NCI-H2227 treated with DMSO at 0.1 percent for 48 hours (cell line): ENCODE measurements at places on chromosomes 7 and 10.

DNA sequence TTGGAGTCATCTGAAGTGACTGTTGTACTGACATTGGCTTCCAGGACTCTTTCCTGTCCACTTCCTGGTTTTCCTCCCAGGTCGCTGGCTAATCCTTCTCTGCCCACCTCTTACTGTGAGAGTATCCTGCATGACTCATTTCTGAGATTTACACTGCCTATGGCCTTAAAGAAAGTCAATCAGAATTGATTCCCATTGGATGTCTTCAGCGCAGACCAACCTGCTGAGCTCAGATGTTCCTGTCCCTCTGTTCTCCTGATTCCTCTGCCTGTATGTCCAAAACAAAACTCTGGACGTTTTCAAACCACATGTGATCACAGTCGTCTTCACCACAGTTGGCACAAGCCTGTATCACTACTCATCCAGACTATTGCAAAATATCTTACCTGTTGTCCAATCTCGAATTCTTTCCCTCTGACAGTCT lies 262.1 kb downstream of the CREB5 start:
- no peak for DNase-seq

DNA sequence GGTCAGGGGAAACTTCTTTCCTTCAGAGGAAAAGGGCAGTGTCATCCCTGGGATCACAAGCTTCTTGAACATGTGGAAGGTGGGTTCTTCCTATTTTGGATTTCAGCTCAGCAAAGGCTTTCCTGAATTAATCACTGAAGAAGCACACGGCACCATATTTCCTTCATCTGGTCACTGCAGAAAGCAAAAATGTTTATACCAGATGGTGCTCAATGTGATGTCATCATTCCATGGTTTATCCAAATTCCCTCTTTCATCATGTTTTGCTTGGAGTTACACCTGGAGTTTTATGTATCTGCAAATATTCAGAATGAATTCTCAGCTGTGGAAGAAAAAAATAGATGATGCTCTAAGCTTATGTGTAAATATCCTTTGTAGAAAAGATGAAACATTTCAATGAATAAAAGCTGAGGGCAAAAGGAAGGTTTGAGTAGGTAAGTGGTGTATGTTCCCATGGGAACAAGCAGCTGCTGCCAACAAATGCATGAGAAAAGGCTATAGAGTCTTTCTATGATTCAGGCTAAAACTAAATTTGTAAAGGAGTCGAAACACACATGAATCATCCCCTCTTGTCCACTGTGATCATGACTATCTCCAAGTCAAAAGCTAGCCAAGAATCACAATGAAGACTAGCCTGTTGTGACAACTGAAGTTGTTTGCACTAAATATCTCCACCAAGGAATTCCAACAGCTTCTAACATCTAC lies 26.9 kb upstream of the BPGM start:
- DNase-seq, result no peak

GRCh38 chr7:64639267-64640001 lies 26.5 kb upstream of the ZNF107 start:
- DNase-seq, result no peak

DNA sequence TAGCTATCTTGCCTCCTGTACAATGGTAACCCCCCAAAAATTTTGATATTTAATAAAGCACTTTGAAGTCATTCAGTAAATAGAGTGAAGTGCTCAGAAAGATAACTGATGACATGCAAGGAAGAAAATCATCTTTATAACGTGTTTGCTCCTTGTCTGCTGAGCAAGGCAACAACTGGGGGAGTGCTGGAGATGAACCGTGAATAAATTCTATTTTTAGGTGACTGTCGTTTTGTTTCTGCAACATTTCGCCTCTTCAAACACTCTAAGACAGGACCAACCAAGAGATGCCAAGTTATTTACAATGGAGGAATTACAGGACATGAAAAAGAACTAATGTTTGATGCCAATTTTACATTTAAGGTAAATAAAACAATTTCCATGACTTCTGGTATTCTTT lies 9.4 kb downstream of the AS3MT start:
- no peak for DNase-seq

GRCh38 chr7:85711894-85712293 lies 525.0 kb upstream of the SEMA3D start:
- DNase-seq, result no peak

DNA sequence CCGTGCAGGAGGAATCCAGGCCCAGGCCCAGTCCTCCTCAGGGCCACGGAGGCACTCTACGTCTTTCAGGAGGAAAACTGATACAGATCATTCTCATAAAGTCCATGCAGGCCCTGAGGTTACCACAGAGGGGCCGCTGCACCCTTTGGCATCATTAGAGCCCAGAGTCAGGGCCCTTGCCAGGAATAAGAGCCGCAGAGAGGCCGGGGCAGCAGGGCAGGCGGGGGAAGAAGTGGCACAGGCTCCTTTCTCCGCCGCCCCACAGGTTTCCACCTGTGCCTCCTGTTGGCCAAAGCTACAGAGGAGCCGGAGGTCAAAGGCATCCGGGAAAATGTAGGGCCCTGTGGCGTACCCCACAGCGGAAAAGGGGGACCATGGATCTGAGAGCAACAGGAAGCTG lies 366.6 kb upstream of the SHH start:
- DNase-seq, result no peak

DNA sequence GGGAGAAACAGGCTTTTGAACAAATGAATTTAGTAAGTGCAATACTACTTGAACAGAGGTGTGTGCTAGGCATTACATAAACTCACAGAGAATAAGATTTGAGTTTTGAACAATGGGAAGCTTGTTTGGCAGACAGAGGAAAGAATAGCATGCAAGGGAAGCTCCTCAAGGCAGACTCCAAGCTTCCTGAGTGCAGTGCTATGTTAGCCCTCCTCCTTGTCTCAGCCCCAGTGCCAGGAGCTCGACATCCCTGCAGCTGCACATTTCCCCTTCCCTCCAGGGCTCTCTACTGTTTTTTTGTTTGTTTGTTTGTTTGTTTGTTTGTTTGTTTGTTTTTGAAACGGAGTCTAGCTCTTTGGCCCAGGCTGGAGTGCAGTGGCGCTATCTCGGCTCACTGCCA lies 237.5 kb downstream of the IPMK start:
- DNase-seq, result no peak

GRCh38 chr7:49174396-49174795 lies 250.0 kb downstream of the CDC14C start:
- no peak for DNase-seq

DNA sequence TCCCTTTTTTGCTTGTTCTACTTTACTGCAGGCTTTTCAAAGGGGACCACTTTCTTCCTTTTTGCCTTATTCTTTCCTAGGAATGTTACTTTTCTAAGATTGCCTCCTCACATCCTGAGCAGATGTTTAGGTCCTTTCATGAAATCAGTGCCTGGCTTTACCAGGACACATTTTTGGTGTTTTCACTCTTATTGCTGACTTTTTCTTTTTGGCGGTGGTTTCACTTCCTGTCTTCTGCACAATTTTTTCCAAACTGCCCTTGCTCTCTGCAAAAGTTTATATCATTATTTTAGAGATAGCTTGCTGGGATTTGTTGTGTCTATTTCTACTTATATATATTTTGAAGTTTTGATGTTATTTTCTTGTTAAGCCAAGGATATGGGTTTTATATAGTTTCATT lies 332.2 kb upstream of the MTPN start:
- DNase-seq, result no peak

- DNase-seq, result no peak
These were observed 759.1 kb upstream of the IGFBP3 start for GRCh38 chr7:46680147-46680546.

DNA sequence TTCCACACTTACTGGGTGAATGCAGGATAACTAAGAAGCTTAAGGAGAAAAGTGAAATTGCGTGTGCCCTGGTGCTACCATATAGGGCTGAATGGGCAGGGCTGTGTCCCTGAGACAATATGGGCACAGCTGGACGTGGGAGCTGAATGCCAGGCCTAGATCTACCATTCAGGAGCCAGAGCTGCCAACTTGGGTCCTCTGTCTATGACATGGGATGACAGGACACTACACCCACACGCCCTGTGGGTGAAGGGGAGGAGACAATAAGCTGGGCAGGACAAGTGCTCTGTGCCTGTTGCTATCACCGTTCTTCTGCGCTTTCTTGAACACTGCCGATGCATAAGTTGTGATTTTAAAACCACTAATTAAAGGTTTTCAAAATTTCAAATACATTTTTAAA lies 293.9 kb downstream of the TNS3 start:
- DNase-seq, result no peak

DNA sequence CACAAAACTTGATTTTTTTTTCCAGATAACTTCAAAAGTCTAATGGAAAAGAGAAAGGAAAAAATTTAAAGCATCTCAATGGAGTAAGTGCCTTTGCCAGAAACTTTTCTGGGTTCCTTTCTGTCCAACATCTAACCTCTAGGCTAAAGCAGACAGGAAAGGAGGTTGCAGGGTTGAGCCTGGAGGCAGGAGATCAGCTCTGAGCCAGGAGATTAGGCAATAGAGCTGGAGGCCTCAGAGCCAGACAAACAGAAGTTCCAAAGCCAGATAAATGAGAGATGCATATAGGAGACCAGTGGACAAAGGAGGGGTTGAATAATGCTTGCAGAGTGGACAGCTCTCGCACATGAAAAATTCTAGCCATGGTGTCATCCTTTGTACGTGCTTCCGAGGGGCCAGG lies 42.9 kb downstream of the CHN2 start:
- DNase-seq, result no peak

DNA sequence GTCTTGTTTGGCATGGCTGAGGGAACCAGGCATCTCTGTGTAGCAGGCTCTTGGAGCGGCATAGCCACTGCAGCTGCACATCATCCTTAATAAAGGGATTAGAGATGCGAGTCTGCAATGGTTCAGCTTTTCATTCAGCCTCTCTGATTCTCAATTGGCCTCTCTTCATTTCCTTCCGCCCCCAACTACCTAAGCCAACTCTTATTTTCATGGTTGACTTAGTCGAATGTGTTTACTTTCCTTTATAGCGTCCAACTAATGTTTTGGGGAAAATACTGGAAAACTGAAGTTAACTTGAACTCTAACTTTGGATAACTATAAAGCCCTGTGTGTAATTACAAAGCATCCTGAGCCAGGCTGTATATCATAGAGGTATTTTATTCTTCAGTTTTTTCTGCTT lies 202.2 kb upstream of the KIAA1217 start:
- no peak for DNase-seq

GRCh38 chr7:54397836-54398612 lies 144.2 kb upstream of the VSTM2A start:
- DNase-seq, result no peak

DNA sequence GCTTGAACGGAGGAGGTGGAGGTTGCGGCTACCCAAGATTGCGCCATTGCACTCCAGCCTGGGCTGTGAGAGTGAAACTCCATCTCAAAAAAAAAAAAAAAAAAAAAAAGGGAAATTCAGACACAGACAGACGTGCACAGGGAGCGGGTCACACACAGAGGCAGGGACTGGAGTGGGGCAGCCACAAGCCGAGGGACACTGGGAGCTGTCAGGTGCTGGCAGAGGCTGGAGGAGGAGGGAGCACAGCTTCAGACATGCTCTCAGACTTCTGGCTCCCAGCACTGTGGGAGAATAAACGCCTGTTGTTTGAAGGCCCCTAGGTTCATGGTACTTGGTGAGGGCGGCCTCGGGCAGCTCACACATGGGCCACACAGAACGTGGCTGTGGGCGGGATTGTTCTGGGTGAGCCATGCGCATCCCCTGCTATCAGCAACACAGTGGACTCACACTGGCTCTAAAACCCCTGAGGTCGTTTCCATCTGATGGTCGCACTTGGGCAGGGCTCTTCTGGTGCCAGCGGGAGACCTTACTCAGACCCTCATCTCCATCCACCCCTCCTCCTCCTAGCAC lies 375.9 kb downstream of the DNAJB6 start:
- no peak for DNase-seq

- DNase-seq, result no peak
These were observed 9.4 kb downstream of the PDK4 start for GRCh38 chr7:95586951-95587301.

GRCh38 chr10:112969542-112969941 lies 19.5 kb downstream of the TCF7L2 start:
- DNase-seq, result no peak

- DNase-seq, result no peak
These were observed 95.2 kb upstream of the EGR2 start for GRCh38 chr10:62911210-62911963.

DNA sequence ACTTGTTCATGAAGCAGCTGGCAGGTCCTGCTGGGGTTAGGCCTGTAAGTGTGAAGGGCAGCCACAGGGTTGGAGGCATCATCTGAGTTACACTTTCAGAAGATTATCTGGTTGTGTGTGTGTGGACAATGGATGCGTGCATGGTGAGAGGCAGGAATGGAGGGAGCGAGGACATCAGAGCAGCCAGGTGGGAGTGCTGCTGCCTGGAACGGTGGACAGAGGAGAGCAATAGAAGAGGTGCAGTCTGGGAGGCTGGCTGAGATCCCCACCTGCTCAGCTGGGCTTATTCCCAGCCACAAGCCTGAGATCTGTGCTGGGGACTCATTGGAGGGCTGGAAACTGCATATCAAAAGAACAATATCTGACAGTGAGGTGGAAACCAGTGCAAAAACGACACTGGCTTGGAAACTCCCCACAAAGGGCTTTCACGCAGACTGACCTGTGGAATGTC lies 17.9 kb downstream of the ZNF488 start:
- DNase-seq, result no peak

DNA sequence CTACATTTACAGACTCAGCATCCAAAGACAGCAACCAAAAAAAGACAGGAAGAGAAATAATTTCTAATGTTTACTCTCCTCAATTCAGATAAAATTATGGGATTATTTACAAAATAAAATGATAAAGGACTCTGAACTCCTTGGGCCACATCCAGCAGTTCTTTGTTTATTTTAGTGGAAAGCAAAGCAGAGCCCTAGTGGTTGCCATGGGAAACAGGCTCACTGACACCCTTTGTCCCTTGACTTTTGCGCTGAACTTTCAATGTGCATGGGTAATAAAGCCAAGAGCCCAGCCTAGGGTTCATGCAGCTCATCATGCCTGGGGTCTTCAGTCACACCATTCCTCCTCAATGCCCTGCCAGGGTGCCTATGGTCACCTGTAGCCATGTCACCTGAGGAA lies 442.6 kb upstream of the IGFBP3 start:
- no peak for DNase-seq

- no peak for DNase-seq
These were observed 60.7 kb upstream of the ZNF746 start for GRCh38 chr7:149558149-149558861.

DNA sequence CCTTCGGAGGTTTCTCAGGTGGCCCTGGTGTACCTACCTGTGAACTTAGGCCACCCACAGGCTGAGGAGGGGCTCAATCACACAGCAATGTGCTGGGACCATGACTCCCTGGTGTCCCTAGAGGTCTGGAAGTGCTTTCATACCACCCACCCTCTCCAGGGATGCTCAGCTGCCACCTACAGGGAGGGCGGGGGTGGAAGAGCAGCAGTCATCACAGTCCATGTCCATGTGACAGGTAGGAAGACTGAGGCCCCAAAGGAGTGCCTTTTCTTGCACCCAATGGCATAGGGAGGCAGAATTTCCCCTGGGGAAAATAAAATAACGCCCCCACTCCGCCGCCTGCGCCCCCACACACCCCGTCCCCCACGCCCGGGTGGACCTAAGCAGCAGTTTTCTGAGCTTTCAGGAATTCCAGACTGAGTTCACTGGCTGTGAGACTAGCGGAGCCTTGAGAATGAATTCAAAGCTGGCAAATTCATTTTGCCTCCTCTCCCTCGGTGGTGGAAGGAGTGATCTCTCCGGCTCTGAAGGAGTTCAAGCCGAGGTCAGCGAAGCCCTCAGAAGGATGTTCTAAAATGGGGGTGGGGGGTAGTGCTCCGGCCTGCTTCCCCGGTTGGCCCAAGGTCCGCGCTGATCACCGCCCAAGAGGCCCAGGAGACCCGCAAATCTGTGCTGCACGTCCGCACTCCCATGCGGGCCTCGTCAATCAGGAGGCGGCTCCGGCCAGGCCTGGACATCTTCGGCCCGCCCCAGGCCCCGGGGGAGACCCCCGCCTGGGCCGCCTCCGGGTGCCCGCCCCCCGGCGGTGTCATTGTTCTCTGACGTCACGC lies 2.1 kb upstream of the ZMIZ1 start:
- DNase-seq, result no peak
